ENCODE measurements at places on chromosomes 7 and 10.

DNA sequence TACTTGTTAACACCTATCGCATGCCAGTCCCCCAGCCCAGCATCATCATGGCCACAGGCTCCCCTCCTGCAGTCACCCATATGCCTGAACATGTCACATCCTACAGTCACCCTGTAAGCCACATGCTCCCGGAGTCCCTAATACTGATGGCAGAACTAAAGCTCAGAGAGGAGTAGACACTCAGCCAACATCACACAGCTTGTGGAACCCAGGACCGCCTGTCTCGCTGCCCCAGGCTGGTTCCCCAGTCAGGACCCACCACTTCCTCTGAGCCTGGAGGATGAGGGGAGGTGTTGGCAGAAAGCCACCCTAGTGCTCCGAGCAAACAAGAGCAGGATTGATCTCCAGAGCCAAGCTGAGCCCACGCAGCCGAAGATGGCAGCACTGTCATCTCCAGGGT lies 85.0 kb upstream of the MYL10 start:
- DNase-seq: no peak

GRCh38 chr7:94571816-94572215 lies 62.2 kb downstream of the CASD1 start:
- no peak for DNase-seq

- DNase-seq: no peak
Observed at GRCh38 chr10:78071140-78071856, 37.6 kb downstream of the RPS24 start.

GRCh38 chr7:19112274-19113001 lies 5.0 kb downstream of the TWIST1 start:
- no peak for DNase-seq

DNA sequence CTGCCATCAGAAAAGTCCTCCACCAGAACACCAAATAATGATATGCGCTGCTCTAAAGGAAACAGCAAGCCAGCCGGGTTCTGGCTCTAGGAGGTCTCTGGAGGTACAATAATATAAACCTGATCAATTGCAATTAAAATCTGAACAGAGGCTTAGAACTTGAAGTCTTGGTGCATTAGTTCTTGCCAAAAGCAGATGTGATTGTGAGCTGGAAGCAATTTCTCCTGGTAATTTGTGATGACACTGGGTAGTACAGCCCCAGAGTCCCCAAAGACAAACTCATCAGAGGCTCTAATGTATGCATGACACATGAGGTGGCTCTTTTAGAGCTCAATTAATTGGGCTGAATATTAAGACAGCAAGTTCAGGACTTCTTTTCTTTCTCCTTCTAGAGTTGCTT lies 3.3 kb downstream of the ETV1 start:
- DNase-seq: no peak

GRCh38 chr7:18715988-18716387 lies 220.4 kb downstream of the HDAC9 start:
- DNase-seq: no peak

GRCh38 chr10:60990663-60991062 lies 46.7 kb upstream of the RHOBTB1 start:
- no peak for DNase-seq

- no peak for DNase-seq
Observed at GRCh38 chr7:79055722-79056415, 397.6 kb downstream of the MAGI2 start.

GRCh38 chr7:50022451-50022850 lies 70.6 kb downstream of the ZPBP start:
- no peak for DNase-seq
